ENCODE measurements at places on chromosomes 11 and 22.
A peak's percentile ranks its signal among the peaks of the same experiment; 100 is the strongest.

- no peak for DNase-seq
Observed at GRCh38 chr11:75867778-75868374, 52.9 kb downstream of the UVRAG start.

- DNase-seq, result no peak
Observed at GRCh38 chr11:114075891-114076441, 16.5 kb downstream of the ZBTB16 start.

- no peak for DNase-seq
Observed at GRCh38 chr11:46357483-46357936, 10.2 kb downstream of the DGKZ start.

DNA sequence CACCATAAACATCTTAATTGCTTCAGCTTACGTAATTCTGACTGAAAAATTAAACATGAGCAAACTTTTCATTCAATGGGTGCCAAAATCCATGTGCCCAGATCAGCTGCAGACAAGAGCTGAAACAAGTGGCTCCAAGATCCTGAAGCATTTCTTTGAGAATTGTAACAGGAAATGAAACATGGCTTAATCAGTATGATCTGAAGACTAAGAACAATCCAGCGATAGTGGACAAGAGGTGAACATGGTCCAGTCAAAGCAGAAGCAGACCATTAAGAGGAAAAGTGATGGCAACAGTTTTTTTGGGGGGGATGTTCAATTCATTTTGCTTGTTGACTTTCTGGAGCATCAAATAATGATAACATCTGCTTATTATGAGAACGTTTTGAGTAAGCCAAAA lies 1964.5 kb upstream of the RAG2 start:
- no peak for DNase-seq

DNA sequence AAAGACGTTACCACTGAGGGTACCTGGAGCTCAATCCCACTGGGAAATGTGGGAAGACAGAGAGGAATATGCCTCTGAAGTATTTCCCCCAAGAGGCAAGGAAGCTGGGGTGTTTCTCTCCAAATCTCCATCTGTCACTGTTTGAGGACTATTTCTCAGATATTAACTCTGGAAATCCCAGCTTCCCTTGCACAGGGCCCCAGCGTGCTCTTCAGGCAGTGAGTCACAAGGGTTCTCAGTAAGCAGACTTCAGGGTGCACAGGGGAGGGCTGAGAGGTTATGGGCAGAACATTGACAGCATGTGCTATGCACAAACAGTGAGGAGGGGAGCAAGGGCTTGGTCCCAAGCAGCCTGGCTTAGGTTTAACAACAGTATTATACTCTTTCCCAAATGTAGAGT lies 60.9 kb upstream of the EED start:
- DNase-seq, result no peak

DNA sequence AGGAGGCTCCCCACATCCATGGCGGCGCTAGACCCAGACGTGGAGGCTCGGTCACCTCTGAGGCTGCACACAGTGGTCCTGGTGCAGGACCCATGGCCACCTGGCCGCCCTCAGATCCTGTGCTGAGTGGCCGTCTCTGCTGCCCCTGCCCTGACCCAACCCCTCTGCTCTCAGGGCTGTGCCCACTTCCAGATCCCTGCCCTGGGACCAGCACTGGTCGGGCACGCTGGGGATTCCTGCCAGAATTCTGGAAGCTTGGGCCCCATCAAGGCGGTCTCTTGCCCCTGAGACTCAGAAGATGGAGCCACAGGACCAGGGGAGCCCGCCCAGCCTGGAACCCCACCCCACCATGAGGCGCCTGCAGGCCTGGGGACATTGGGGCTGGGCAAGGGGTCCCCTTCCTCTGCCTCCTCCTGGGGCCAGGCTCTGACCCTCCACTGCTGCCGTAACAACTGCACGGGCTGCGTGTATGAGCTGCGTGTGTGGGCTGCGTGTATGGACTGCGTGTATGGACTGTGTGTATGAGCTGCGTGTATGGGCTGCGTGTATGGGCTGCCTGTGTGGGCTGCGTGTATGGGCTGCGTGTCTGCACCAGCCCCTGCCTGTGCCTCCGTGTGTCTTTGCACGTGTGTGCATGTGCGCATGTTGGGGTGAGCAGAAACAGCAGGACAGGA lies 48.7 kb downstream of the IGLL1 start:
- peak; percentile 47 for DNase-seq

DNA sequence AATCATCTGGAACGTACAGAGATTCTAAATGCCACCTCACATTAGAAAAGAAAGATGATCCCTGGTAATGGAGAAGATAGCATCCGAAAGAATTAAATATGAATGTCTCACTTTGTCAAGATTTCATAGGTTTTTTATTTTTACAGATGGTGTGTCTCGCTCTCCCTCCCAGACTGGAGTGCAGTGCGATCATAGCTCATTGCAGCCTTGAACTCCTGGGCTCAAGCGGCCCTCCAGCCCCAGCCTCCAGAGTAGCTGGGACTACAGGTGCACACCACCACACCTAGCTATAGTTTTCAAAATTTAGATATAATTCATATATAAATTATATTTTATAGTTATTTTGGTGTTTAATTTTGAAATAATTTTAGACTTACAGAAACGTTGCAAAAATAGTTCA lies 16.7 kb upstream of the SMTN start:
- DNase-seq, result no peak

DNA sequence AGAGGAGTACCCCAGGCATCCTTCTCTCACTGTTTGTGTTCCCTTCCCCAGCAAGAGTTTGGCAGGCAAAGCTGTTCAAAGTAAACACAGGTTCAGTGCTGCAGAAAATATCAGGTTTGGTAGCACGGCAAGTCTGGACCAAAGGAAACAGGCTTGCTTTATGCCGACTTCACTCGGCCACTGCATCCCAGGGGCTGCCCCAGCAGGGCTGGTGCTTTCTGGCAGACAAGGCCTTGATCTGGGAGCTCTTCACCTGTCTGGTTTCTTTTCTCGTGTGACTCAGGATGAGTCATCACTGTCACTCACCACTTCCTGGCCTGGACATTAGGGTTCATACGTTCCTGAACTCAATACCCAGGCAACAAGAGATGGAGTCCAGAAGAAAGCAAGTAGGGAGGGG lies 52.6 kb upstream of the NAV2 start:
- DNase-seq, result no peak

- no peak for DNase-seq
Observed at GRCh38 chr11:125072218-125072960, 9.3 kb downstream of the SLC37A2 start.

- no peak for DNase-seq
Observed at GRCh38 chr11:7898666-7899283, 32.3 kb downstream of the OR10A6 start.

GRCh38 chr11:121894581-121894980 lies 221.4 kb downstream of the BLID start:
- no peak for DNase-seq

DNA sequence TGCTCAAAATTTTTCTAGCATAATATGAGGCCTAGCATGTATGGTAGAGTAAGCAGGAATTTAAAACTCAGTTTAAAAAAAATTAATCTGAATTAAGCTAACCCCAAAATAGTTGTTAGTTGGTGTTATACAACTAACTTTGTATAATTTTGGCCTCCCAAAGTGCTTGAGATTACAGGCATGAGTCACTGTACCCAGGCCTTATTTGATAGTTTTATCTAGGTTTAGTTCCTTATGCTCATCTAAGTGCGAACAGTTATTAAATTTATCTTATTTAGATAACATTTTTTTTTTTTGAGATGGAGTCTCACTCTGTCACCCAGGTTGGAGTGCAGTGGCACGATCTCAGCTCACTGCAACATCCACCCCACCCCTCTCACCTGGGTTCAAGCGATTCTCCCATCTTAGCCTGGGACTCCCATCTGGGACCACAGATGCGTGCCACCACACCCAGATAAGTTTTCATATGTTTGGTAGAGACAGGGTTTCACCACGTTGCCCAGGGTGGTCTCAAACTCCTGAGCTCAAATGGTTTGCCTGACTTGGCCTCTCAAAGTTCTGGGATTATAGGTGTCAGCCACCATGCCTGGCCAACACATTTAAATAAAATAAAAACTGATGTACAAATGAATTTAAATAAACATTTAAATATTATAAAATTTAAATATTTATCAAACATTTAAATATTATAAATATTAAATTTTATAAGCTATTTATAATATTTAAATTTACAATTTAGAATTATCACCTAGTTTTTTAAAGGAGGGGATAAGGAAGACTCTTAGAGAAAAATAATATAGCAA lies 7.5 kb downstream of the IL18 start:
- no peak for DNase-seq

DNA sequence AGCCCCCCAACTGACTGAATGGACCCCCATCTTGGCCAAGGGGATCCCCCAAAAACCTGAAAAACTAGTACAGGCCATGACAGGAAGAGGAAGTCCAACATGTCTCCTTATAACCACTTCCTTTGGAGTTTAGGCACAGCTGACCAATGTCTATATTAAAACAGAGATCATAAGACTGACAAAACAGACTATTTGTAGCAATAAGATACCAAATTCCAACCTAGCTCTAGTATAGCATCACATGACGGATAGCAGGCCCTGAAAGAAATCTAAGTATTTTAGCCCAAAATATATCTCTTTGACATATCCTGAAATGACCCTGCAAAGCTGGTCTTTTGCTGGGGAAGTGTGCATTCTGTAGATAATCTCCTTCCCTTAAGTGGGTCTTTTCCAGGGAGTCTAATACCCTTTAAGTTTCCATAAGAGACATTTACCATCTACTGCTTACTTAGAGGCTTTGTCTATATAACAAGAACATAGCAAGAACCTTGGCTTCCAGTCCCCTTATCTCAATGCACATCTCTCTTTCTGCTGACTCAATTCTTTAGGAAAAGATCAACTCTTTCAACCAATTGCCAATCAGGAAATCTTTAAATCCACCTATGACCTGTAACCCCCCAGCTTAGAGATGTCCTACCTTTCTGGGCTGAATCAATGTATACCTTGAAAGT lies 34.9 kb upstream of the ACER3 start:
- DNase-seq, result no peak

GRCh38 chr11:97963528-97964331 lies 1057.0 kb upstream of the CNTN5 start:
- no peak for DNase-seq

DNA sequence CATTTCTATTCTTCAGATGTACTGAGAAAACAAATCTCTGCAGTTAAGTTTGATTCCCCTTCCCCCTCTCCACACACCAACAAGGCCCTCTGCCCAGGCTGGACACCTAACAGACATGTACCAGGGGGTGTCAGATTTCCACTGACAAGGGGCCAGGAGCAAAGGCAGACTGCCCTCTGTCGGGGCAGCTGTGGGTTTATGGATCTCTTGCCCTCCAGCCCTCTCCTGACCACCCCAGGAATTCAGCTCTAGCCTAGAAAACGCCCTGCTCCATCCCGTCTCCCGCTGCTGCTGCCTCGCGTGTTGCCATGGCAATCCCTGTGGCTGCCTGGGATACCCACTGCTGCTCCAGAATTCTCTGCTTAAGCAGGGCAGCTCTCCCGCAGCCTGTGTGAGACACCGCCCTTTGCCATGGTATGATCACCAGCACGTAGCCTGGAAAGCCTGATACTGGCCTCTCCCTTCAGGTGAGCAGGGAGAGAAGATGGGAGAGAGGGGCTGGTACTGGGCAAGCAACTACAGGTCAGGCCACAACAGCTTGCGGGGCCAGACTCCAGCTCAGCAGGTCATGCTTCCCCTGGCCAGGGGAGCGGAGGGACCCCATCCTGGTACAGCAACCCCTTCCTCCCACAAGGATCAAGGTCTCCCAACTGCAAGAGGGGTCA lies 41.6 kb downstream of the BUD13 start:
- DNase-seq, result peak; percentile 55

GRCh38 chr22:47200273-47201051 lies 438.0 kb downstream of the TBC1D22A start:
- no peak for DNase-seq

DNA sequence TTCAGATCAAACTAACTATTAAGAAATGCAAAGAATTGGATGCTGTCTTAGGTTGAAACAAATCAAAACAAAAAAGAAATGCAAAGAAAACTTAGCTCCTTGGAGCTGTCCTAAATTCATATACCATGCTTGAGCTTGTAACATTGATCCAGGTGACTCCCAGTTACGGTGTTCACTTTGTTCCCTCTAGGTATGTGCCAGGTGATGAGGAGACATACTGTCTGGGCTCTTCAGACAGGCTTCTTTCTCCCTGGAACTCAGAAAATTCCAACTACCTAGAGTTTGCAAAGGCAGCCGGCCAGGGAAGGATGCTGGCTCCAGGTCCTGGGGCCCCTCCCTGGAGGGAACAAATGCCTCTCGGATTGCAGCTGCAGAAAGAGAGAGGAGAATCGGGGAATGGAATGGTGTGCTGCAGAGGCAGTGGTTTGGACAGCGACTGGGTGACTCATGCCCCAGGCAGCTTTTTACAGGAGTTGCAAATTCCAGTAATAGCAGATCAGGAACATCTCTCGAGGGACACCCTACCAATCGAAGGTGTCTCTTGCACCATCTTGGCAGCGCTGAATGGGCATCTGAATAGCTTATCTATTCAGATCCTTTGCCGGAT lies 12.3 kb upstream of the ASPHD2 start:
- peak; percentile 62 for DNase-seq

- DNase-seq, result no peak
Observed at GRCh38 chr11:44257338-44258189, 52.4 kb downstream of the ALX4 start.

DNA sequence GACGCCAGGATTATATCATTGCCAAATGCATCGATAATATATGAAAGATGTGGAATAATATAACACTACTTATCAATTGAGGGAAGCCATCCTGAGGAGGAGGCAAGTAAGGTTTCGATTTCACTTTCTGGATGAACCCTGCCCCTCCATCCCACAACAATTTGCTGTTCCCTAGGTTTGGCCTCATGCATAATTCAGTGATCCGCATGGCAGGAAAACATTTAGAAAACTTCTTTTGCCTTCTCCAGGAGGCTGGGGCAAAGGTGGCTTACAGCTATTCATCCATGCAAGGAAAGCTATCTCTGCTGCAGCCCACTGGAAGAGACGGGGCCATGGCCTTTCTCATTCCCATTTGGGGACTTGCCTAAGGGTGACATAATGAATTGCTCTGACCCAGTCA lies 489.4 kb upstream of the CADM1 start:
- no peak for DNase-seq

DNA sequence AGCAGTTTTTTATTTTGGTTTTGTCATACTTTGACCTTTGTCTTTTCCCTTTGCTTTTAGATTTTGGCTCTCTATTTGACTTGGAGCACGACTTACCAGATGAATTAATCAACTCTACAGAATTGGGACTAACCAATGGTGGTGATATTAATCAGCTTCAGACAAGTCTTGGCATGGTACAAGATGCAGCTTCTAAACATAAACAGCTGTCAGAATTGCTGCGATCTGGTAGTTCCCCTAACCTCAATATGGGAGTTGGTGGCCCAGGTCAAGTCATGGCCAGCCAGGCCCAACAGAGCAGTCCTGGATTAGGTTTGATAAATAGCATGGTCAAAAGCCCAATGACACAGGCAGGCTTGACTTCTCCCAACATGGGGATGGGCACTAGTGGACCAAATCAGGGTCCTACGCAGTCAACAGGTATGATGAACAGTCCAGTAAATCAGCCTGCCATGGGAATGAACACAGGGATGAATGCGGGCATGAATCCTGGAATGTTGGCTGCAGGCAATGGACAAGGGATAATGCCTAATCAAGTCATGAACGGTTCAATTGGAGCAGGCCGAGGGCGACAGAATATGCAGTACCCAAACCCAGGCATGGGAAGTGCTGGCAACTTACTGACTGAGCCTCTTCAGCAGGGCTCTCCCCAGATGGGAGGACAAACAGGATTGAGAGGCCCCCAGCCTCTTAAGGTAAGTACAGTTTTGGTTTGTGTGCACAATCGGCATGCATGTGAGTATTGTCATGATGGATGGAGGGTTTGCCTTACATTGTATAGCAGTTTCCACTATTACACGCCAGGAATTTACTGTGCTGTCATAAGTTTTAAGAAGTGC lies 25.0 kb downstream of the EP300 start:
- DNase-seq, result no peak

- DNase-seq, result no peak
Observed at GRCh38 chr11:31649129-31649966, 139.8 kb downstream of the ELP4 start.

Measured in sciatic nerve (tissue), 2 donors.